Uterus (tissue), 4 donors: ENCODE measurements at places on chromosomes 3 and 15. TPM values are rescaled to one million over a fixed set of nuclear protein-coding genes. Genes with fewer than 3 reads are reported as not detected.

DNA sequence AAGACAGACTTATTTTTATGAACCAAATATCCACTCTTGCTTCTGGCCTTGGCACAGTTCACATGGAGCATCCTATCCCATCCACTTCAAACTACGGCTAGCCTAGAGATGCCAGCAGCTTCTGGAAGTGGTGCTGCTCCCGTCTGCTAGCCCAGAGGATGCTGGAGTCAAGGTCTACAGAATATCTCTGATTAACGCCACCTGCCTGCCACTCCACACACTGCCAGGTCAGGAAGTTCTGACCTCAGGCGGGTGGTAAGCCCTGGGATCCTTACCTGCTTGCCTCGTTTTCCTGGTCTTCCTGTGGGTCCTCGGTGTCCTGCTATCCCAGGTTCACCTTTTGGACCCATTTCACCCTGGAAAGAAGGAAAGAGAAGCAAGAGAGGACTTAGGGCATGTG, 42.9 kb downstream of the EAF1 start:
- no peak overlapping the region for H3K27ac ChIP-seq
- no peaks in the 10 kb centered on the region for H3K4me1 ChIP-seq
- H3K27me3 ChIP-seq, result no peaks in the 10 kb centered on the region
- DNase-seq, result no peak
- no peak overlapping the region for H3K4me3 ChIP-seq
- no peaks in the 10 kb centered on the region for H3K36me3 ChIP-seq

DNA sequence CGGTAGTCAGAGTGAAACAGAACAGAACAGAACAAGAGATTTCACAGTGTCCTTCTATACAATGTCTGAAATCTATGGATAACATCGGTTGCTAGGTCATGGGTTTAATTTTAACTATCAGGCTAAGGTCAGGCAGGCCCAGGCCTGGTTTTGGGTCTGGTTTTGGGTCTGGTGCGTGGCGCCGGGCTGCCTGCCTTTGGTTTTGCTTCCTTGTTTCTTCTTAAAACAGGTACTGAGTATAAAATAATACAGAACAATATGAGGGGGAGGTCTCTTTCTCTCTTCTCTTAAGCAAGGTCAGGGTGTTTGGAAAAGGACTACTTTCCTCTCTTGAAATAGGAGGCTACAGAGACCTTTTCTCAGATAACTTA, 1.4 kb downstream of the AEN start:
- no peaks in the 10 kb centered on the region for H3K4me1 ChIP-seq
- no peaks in the 10 kb centered on the region for H3K27me3 ChIP-seq
- no peak for DNase-seq
- no peak overlapping the region for H3K4me3 ChIP-seq
- no peaks in the 10 kb centered on the region for H3K36me3 ChIP-seq
- peak overlapping the region; percentile 86 for H3K27ac ChIP-seq

DNA sequence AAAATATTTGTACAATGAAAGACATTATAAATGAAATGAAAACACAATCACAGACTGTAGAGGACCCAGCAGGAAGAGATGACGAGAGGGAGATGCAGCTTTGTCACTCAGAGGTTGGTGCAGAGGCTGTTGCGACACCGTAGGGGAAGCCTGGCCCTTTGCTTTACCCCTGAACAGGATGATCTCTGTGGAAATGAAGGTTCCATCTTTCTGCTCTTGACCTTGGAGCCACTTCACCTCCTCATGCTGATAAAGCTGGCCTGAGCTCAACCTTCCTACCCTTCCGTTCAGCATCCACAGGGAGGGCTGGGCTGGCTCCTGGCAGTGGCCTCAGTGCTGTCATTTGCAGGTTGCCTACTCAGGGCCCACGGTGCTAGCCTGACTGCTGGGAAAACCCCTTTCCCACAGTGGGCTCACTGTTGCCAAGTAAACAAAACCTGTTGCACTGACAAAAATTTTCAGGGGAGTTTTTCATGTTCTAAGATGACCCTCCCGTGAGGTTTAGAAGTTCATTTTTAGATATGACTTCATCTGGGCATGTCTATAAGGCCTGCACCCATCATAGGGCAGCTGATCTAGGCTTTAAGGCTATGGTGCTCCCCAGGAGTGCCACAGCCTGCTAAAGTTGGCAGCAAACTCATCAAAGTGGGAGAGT, 3.0 kb upstream of the CD80 start:
- H3K36me3 ChIP-seq, result no peaks in the 10 kb centered on the region
- H3K27ac ChIP-seq, result no peak overlapping the region
- no peaks in the 10 kb centered on the region for H3K4me1 ChIP-seq
- no peaks in the 10 kb centered on the region for H3K27me3 ChIP-seq

Gene FANCI
- 40.4 TPM for total RNA-seq

Gene TRAT1
- total RNA-seq, result 3.5 TPM
